ENCODE measurements at places on chromosomes 1 and 21.

- DNase-seq = no peak
These were observed 2.8 kb downstream of the PLA2G5 start for GRCh38 chr1:20072771-20073170.

GRCh38 chr1:161374373-161374772, 6.7 kb upstream of the CFAP126 start:
- no peak for DNase-seq

- no peak for DNase-seq
These were observed 15.3 kb upstream of the PGBD5 start for GRCh38 chr1:230441183-230442029.

- DNase-seq = no peak
These were observed 147.6 kb downstream of the ADSS2 start for GRCh38 chr1:244304156-244304555.

DNA sequence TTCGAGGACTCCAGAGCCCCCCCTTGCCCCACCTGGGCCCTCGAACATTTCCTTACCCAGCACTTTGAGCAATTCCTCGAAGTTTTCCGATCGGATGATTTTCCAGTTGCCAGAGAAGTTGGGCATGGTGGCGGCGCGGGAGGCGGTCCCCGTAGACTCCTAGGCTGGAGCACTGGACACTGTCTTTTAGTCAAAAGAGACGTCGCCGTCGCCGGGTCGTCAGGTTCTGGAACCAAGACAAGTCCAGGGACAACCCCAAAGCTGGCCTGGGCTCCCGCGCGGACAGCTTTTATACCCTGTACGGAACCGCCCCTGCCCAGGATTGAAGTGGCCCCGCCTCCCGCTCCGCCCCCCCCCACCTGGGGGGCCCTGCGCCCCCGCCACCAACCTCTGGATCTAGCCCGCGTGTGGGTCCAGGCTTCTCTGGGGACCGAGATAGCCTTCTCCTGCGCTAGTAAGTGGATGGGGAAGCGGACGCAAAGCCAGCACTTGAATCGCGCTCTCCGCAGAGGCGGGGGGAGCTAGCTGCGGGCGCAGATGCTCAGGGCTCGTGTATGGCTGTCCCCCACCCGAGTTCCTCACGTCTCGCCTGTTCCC, at the start of gene CRABP2:
Gene CRABP2 (minus strand): TSS at position 263 of the 597 bp plus-strand sequence. CDS start 137 bp downstream, at position 126.
- DNase-seq = no peak

- DNase-seq = no peak
These were observed 36.3 kb upstream of the COL6A1 start for GRCh38 chr21:45945066-45945867.
